ENCODE measurements at places on chromosomes 2 and 18. TPM values are rescaled to one million over a fixed set of nuclear protein-coding genes. Genes with fewer than 3 reads are reported as not detected.

HJURP gene
- 1.7 TPM for total RNA-seq

DRC1 gene
- not detected for total RNA-seq

CAPN10 gene
- 34.7 TPM for total RNA-seq

ZNF521 gene
- total RNA-seq = 11.7 TPM

GCG gene
- not detected for total RNA-seq

MPP4 gene
- not detected for total RNA-seq

MOGAT1 gene
- total RNA-seq = not detected

GKN1 gene
- not detected for total RNA-seq

UGT1A6 gene
- total RNA-seq = 26.3 TPM

HOXD9 gene
- total RNA-seq = 0.26 TPM

GRCh38 chr2:44107086-44107740 is 61.5 kb upstream of the PPM1B start:
- no peaks in the 10 kb centered on the region for H3K36me3 ChIP-seq
- DNase-seq = no peak
- no peaks in the 10 kb centered on the region for H3K4me1 ChIP-seq
- no peaks in the 10 kb centered on the region for H3K27me3 ChIP-seq
- no peak overlapping the region for H3K4me3 ChIP-seq

GRCh38 chr2:221915926-221916325 is 343.8 kb upstream of the EPHA4 start:
- H3K4me1 ChIP-seq = no peaks in the 10 kb centered on the region
- no peak overlapping the region for H3K4me3 ChIP-seq
- DNase-seq = no peak

DNA sequence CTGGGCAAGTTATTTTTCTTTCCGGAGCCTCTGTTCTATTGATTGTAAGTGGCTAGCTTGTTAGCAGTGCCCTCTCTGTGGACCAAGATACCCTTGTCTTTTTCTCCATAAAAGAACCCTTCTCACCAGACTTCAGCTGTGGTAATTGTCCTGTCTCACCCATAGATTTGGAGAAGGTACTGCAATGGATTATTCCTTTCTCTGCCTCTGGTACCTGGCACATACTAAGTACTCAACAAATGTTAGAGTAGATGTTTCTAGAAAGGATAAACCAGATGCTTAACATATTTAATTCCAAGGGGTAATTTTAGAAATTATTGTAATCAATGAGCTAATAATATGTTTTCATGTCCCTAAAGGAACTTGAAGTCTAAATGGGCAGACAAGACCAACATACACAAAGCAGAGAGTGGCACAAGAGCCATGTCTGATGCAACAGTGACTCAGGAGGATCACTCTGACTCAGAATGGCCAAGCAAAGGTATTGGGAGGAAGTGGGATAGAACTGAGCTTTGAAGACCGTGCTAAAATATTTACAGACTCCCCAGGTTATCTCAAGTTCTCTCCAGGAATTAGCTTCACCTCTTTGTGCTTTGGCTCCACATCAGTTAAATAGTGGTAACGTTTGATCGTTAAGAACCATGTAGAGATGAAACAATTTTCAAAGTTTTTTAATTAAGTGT is 129.7 kb upstream of the OSR1 start:
- no peak overlapping the region for H3K27ac ChIP-seq
- H3K27me3 ChIP-seq = no peaks in the 10 kb centered on the region
- no peaks in the 10 kb centered on the region for H3K36me3 ChIP-seq
- peaks cover 6% of the 10 kb centered on the region for H3K4me1 ChIP-seq
- DNase-seq = no peak
- no peak overlapping the region for H3K4me3 ChIP-seq

DNA sequence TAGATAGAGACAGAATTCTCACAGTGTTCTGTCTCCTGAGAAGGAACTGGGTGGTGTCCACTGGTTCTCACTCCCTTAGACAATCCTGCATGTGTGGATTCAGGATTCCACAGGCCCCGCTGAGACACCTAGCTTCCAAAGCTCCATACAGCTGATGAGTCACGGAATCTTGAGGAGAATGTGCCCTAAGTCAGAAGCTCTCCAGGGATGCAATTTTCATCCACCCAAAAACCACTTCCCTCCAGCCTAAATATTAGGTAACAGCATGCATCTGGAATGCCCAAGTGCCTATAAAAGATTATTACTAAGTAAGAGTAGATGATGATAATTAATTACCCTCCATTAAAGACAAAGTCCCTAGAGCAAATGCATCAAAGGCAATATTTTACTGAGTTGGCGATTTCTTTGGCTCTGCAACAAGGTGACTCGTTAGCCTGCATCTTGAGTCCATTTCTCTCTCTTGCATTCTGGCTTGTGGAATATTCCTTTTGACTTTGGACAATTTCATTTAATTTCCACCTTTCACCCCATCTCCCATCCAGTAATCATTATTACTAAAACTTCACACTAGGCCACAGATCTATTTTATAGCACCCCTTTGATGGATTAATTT is 475.1 kb downstream of the TNS1 start:
- no peaks in the 10 kb centered on the region for H3K36me3 ChIP-seq
- H3K27me3 ChIP-seq = no peaks in the 10 kb centered on the region
- H3K27ac ChIP-seq = no peak overlapping the region
- H3K4me1 ChIP-seq = no peaks in the 10 kb centered on the region
- H3K4me3 ChIP-seq = no peak overlapping the region

DNA sequence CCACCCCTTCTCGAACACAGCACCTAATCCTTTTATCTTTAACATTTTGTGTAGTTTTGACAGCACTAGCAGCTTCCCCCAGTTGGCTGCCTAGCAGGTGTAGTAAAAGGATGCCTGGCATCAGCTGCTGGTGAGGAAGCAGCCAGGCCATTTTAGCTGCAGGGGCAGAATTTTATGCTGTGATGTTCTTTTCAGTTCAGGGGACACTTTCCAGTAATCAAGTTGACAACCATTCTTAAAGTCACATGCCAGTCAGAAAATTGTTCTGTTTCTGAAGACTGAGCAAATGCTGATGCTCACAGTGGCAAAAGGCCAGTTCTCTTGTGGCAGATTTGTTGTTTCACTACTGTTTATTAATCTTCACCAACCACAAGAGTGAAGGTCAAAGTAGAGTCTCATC is 570.8 kb downstream of the CCDC85A start:
- no peaks in the 10 kb centered on the region for H3K27me3 ChIP-seq
- H3K36me3 ChIP-seq = no peaks in the 10 kb centered on the region
- DNase-seq = no peak
- H3K4me1 ChIP-seq = no peaks in the 10 kb centered on the region
- no peak overlapping the region for H3K27ac ChIP-seq

GRCh38 chr2:175955136-175955535 is 46.9 kb downstream of the LNPK start:
- no peak overlapping the region for H3K27ac ChIP-seq
- peaks cover 21% of the 10 kb centered on the region for H3K36me3 ChIP-seq
- DNase-seq = no peak
- H3K4me3 ChIP-seq = no peak overlapping the region
- no peaks in the 10 kb centered on the region for H3K4me1 ChIP-seq

- no peak for DNase-seq
- no peaks in the 10 kb centered on the region for H3K36me3 ChIP-seq
- no peak overlapping the region for H3K27ac ChIP-seq
- H3K4me3 ChIP-seq = no peak overlapping the region
Measured at GRCh38 chr2:102112271-102112670, 30.3 kb upstream of the IL1R1 start.

DNA sequence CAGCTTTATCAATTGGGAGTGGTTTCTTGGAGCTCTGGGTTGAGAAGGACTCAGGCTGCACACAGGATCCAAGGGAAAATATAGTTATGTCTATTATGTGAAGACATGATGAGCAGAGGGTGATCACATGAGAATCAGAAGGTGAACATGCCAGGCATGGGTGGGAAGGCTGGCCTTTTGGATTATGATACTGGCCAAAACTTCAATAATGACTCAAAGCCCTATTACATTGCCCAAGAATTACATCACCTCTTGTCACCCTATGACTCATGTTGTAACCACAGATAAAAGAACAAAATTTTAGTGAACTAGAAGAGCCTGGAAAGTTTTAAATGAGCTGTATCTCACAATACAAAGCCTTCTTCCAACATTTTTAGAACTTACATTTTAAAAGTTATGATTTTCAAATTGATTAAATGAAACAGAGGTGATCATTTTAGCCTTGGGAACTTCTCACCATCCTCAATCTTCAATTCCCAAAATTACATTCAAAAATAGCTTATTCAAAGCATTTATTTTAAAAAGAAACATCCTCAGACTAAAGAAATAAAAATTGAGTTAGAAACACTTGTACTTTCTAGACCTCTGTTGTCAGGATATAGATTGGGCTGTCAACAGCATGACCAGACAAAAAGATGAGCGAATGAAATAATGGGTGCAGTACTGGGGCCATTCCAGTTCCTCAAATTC is 428.3 kb downstream of the MBD2 start:
- DNase-seq = peak; percentile 70
- H3K27me3 ChIP-seq = no peaks in the 10 kb centered on the region
- no peak overlapping the region for H3K4me3 ChIP-seq
- no peaks in the 10 kb centered on the region for H3K36me3 ChIP-seq
- no peak overlapping the region for H3K27ac ChIP-seq

- no peak overlapping the region for H3K27ac ChIP-seq
- DNase-seq = no peak
- no peaks in the 10 kb centered on the region for H3K36me3 ChIP-seq
- H3K27me3 ChIP-seq = peaks cover 3% of the 10 kb centered on the region
- peaks cover 16% of the 10 kb centered on the region for H3K4me1 ChIP-seq
Measured at GRCh38 chr2:239531456-239532241, 130.8 kb upstream of the HDAC4 start.

DNA sequence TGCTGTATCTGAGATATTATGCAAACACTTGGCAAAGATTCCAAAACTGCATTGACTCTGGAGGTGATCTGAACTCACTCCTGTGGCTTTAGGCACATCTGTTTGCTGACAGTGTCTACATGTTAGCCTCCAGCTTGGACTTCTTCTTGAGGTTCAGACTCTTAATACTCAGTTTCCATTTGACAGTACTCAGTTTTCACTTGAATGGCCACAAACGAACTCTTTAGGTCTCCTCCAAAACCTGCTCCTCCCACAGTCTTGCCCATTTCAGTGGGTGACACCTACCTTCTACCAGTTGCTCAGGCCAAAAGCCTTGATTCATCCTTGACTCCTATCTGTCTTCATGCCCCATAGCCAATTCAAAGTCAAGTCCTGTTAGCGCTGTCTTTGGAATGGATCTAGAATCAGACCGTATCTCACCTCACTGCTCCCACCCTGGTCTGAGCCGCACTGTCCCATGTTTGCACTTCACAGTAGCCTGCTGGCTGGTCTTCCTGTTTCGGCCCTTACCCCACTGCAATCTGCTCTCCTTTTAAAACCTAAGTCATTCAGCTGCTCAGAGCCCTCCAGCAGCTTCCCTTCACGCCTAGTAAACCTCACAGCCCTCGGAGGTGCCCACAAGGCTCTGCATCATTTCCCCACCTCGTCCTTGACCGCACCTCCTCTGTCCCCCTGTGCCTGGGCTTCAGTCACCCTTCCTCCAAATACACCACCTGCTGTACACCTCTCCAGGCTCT is 10.5 kb downstream of the ATG16L1 start:
- DNase-seq = no peak
- H3K4me3 ChIP-seq = no peak overlapping the region
- no peaks in the 10 kb centered on the region for H3K4me1 ChIP-seq
- peaks cover 99% of the 10 kb centered on the region for H3K36me3 ChIP-seq
- no peak overlapping the region for H3K27ac ChIP-seq

DNA sequence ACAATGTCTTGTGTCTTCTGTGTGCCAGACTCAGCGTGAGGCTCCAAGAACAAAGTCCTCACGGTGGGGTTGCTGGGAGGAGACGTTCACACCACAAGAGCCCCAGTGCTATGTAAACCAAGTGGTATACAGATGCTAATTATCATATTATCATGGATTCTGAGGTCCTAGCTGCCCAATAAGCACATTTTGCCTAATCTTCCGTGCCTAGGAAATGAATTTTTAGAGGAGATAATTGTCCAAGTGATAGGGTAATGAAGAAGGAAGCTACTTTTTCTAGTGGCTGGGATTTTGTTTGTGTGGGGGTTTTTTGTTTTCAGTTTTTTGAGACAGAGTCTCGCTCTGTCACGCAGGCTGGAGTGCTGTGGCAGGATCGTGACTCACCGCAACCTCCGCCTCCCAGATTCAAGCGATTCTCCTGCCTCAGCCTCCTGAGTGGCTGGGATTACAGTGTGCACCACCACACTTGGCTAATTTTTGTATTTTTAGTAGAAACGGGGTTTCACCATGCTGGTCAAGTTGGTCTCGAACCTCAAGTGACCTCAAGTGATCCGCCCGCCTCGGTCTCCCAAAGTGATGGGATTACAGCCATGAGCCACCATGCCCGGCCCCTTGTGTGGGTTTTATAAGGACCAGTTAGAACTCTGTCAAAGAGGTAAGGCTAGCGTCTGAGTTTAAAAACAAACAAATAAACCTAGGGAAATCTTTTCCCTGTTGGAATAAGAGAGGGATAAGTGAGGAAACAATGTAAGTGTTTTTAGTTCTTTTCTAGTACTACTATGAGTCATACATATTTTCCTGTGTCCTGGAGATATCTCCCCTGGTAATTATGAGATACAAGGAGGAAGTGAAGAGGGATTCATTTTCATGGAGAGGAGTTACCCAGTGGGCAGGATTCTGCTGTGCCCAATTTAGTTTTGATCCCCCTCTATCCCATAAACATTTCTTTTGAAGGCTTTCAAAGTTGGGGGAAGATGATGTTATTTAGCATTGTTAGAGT is 9.5 kb upstream of the SMAD7 start:
- H3K27me3 ChIP-seq = no peaks in the 10 kb centered on the region
- H3K4me3 ChIP-seq = no peak overlapping the region
- no peaks in the 10 kb centered on the region for H3K36me3 ChIP-seq

- H3K36me3 ChIP-seq = peaks cover 77% of the 10 kb centered on the region
- no peak for DNase-seq
- H3K27ac ChIP-seq = no peak overlapping the region
- H3K4me1 ChIP-seq = peaks cover 6% of the 10 kb centered on the region
- no peak overlapping the region for H3K4me3 ChIP-seq
Measured at GRCh38 chr18:45916302-45916701, 50.8 kb downstream of the EPG5 start.

DNA sequence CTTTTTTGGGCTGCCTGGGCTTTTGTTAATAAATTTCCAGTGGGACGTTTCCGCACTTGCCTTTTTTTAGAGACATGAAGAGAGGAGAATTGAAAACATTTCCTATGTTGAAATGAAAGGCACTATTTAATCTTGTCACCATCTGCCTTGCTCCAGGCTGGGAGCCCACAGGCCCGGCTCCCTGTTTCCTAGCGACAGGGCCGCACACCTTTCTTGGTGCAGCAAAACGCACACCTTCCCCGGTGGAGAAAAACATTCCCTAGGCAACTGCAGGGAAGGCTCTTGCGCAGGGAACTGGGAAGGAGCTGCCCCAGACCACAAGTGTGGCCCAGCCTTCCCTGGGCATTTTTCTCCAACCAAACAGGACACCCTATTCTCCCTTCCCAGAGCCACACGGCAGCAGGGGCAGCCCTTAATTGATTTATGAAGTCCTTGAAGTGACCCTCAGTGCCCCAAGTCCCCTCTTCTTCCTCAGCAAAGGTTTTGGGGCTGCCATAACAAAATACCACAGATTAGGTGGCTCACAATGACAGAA is 132.9 kb upstream of the MSH6 start:
- H3K27me3 ChIP-seq = no peaks in the 10 kb centered on the region
- no peak overlapping the region for H3K27ac ChIP-seq
- no peak overlapping the region for H3K4me3 ChIP-seq
- no peak for DNase-seq
- H3K36me3 ChIP-seq = no peaks in the 10 kb centered on the region

Data from suprapubic skin (tissue), 4 donors.